SJSA1 (cell line): ENCODE measurements at places on chromosomes 1 and 21. TPM values are rescaled to one million over a fixed set of nuclear protein-coding genes. Genes with fewer than 3 reads are reported as not detected.

NPPA gene
- total RNA-seq: not detected in 2 replicates

- peak; percentile 60 for DNase-seq
These were observed at the start of gene KDM5B for GRCh38 chr1:202807926-202808757. KDM5B (minus strand) TSS chr1:202808421; CDS start chr1:202808305, 116 bp downstream.

DNA sequence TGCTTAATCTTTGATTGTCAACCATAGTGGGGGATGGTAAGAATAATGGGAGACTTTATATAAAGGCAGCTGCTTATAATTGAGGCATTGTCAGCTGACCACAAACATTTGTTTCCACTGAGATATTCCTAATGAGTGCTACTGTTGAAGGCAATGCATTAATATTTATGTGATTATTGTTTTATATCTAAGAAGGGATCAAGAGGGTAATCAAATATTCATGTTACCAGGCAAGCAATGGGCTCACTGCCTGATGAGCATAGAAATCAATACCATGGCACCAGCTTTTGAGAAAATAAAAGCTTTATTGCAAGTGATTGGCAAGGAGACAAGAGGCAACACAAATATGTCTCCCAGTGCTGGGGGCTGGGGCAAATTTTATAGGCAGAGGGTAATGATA is 706.7 kb upstream of the ADAMTS5 start:
- no peak for DNase-seq

- no peak for DNase-seq
These were observed 284.5 kb downstream of the PTPRU start for GRCh38 chr1:29520571-29521437.
